ENCODE measurements at places on chromosomes 13 and 19. TPM values are rescaled to one million over a fixed set of nuclear protein-coding genes. Genes with fewer than 3 reads are reported as not detected.

Gene USPL1
- total RNA-seq = 26.7 TPM

DNA sequence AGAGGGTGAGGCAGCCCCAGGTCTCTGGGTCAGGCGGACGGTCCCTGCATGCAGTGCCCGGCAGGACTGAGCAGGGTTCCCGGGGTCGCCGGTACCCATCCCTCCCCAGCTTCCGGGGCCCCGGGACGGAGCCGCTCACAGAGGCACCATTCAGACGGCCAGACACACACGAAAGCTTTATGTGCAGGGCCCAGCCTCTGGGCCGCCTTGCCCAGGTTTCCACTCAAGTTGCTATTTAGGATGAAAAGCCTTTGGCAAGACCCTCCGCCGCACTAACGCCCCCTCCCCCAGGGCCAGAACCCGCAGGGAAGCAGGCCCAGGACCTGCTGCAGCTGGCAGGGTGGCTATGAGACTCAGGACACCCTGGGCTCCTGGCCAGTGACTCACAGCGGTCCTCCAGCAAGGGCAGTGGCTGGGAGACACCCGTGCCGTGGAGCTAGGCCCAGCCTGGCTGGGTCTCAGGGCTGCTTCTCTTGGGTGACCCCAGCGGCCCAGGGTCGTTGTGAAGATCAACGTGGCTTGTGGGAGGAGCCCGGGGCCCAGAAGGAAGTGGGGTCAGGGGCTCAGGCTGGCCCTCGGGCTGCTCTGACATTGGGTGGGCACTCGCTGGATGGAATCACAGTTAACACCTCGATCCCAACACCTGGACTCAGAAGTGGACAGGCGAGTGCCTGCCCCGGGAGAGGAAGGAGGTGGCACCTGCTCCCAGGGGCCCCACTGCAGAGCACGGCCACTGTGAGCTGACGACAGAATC lies 4.8 kb downstream of the C19orf25 start:
- no peak overlapping the region for H3K4me3 ChIP-seq
- no peaks in the 10 kb centered on the region for H3K36me3 ChIP-seq
- H3K4me1 ChIP-seq = peaks cover 15% of the 10 kb centered on the region
- H3K27me3 ChIP-seq = no peaks in the 10 kb centered on the region
- no peak for DNase-seq

- H3K27ac ChIP-seq = no peak overlapping the region
- no peaks in the 10 kb centered on the region for H3K4me1 ChIP-seq
- no peak for DNase-seq
- H3K4me3 ChIP-seq = no peak overlapping the region
These were observed 651.8 kb downstream of the PCDH9 start for GRCh38 chr13:66578305-66578704.

- DNase-seq = no peak
- peaks cover 16% of the 10 kb centered on the region for H3K36me3 ChIP-seq
- no peak overlapping the region for H3K4me3 ChIP-seq
- H3K27me3 ChIP-seq = no peaks in the 10 kb centered on the region
These were observed 12.2 kb upstream of the CCDC97 start for GRCh38 chr19:41297628-41298347.

DNA sequence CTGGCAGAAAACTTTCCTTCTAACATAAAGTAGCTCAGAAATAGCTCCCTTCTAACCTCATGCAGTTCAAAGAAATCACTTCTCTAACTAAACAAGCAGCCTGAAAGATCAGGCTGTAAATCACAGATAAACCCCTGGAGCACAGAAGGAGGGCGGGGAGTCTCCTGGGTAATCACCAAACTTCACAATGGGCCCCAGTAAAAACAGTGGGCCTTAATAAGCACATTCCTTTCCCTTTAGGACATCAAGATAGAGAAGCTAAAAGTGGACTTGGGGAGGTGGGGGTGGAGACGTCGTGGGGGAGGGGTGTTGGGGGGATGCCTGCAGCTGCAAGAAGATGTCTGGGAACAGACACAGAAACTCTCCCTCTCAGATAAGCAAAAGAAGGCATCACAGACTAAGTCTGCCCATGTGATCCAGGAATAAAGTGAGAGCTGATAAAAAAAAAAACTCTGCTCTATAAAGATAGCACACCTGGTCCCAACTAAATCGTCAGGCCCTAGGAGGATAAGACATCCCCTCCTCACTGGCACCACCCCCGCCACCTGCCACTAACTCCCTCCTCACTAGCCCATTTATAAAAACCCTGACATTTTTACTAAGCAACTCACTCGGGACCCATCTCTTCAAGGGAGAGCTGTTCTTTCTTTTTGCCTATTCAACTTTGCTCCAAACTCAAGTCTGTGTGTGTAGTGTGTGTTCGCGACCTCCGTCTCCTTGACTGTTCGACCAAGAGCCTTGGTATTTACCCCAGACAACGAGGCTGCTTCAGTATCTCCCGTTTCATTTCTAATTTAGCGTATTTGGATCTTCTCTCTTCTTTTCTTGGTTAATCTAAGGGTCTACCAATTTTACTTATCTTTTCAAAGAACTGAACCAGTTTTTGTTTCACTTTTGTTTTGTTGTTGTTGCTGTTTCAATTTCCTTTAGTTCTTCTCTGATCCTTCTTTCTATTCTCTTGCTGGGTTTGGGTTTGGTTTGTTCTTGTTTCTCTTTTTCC lies 31.7 kb downstream of the DNAJC15 start:
- H3K4me1 ChIP-seq = peaks cover 58% of the 10 kb centered on the region
- peak; percentile 93 for DNase-seq
- H3K4me3 ChIP-seq = peak overlapping the region; percentile 35
- H3K27me3 ChIP-seq = no peaks in the 10 kb centered on the region
- no peaks in the 10 kb centered on the region for H3K36me3 ChIP-seq

DNA sequence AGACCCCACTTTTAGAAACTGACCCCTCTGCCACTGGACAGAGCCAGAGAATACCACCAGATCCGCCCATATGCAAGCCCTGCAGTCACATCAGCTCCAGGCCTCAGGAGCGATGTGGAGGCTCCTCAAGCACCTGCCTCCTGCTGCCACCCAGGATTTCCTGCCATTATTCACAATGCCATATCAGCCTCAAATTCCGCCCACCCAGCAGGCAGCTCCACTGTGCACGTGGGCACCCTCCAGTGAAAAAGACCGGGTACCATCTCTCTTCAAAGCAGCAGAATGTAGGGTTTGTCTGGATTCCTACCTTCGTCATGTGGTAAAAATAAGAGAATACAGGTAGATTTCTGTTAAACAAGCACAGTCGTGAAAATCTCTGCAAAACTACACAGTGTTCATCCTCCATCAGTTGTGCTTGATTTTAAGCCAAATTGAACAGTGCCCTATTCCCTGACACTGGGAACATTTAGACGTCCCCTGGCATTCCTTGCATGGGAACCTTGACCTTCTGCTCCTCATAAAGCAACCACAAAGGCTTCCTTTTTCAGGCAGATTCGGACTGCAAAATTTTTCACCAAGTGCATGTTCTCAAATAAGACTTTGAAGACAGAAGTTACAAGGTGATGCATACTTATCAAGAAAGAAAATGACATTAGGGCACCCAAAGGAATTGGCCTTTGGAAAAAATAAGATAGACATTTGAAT lies 56.4 kb downstream of the FAM124A start:
- no peaks in the 10 kb centered on the region for H3K4me1 ChIP-seq
- no peak overlapping the region for H3K4me3 ChIP-seq
- DNase-seq = no peak
- no peaks in the 10 kb centered on the region for H3K27me3 ChIP-seq

- DNase-seq = peak; percentile 98
- H3K27ac ChIP-seq = peak overlapping the region; percentile 93
- H3K36me3 ChIP-seq = no peaks in the 10 kb centered on the region
- peak overlapping the region; percentile 57 for H3K4me3 ChIP-seq
- H3K27me3 ChIP-seq = no peaks in the 10 kb centered on the region
- peaks cover 36% of the 10 kb centered on the region for H3K4me1 ChIP-seq
These were observed 13.1 kb downstream of the TJP3 start for GRCh38 chr19:3721131-3721886.

DNA sequence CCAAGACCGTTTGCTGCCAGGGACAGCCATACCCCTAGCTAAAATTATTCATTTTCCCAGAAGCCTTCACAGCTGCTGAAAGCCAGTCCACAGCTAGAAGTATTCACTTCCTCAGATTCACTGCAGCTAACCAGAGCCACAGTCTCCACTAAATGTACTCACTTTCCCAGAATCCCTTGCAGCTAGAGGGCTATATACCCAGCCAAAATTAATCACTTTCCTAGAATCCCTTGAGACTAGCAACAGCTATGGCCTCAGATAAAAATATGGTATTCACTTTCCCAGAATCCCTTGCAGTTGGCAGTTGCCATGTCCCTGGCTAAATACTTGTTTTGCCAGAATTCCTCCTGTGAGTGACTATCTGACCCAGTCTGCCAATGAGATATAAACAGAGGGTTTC lies 13.8 kb upstream of the MEIS3 start:
- H3K27me3 ChIP-seq = no peaks in the 10 kb centered on the region
- no peaks in the 10 kb centered on the region for H3K36me3 ChIP-seq
- DNase-seq = no peak
- H3K27ac ChIP-seq = no peak overlapping the region

- H3K27me3 ChIP-seq = no peaks in the 10 kb centered on the region
- no peaks in the 10 kb centered on the region for H3K4me1 ChIP-seq
- DNase-seq = no peak
- H3K36me3 ChIP-seq = no peaks in the 10 kb centered on the region
- H3K4me3 ChIP-seq = no peak overlapping the region
These were observed 787.7 kb downstream of the UQCRFS1 start for GRCh38 chr19:28425046-28425931.
